D721Med (cell line): ENCODE measurements at places on chromosomes 16 and 17.
A peak's percentile ranks its signal among the peaks of the same experiment; 100 is the strongest.

- no peak for DNase-seq
Observed at GRCh38 chr17:35907691-35908090, 22.9 kb downstream of the RDM1 start.

DNA sequence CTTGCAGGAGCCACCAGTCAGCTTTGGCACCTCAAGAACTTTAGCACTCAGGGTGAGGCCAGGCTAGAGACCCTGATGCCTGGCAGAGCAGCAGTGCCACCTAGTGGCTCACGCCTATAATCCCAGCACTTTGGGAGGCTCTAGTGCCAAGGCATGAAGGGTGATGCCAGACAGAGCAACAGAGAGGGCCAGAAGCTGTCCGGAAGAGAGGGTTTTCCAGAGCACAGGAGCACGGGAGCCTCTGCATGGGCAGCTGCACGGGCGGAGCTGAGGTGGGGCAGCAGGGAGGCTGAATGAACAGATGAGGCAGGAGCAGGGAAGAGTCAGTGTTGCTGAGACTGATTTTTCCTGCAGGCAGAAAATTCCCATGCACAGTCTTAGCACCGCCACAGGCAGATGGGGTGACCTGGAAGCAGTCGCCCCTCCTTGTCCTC lies 38.9 kb downstream of the MYH3 start:
- DNase-seq, result peak; percentile 66

DNA sequence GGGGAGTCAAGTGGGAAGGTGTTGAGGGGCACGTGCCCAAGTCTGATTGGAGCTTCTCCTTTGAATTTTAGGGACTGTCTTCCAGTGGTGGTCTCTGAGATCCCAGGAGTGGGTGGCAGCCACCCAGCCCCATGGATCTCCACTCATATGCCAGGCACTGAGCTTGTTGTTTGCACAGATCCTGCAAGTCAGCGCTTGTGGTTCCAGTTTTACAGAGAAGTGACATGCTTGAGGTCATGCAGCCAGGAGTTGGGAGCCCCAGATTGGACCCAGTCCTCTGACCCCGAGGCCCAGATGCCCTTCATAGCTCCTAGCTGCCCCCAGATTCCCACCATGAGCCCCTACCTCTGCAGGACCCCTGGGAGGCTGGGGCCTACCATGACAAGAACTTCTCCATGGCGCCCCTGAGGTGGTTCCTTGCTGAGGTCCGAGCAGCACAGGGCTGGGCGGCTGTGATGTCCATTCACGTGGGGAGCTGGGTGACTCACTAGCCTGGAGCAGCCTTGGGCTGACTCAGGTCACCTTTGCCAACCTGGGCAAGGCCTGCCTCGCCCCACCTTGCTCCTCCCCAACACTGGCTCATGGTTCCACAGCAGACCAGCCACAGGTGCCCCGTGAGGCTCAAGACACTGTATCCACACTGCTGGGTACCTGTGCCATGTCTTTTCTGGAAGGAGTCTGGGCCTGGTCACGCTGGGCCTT lies 47.4 kb downstream of the RAI1 start:
- no peak for DNase-seq

- DNase-seq, result no peak
Observed at GRCh38 chr17:49853470-49854015, 5.7 kb upstream of the TAC4 start.
